ENCODE measurements at places on chromosomes 6 and 20.

GRCh38 chr6:147117580-147117979 is 86.6 kb upstream of the STXBP5 start:
- DNase-seq, result no peak

- no peak for DNase-seq
These were observed 8.4 kb upstream of the ABHD12 start for GRCh38 chr20:25399037-25399430.

- no peak for DNase-seq
These were observed 52.0 kb downstream of the GRIK2 start for GRCh38 chr6:101445527-101445926.

DNA sequence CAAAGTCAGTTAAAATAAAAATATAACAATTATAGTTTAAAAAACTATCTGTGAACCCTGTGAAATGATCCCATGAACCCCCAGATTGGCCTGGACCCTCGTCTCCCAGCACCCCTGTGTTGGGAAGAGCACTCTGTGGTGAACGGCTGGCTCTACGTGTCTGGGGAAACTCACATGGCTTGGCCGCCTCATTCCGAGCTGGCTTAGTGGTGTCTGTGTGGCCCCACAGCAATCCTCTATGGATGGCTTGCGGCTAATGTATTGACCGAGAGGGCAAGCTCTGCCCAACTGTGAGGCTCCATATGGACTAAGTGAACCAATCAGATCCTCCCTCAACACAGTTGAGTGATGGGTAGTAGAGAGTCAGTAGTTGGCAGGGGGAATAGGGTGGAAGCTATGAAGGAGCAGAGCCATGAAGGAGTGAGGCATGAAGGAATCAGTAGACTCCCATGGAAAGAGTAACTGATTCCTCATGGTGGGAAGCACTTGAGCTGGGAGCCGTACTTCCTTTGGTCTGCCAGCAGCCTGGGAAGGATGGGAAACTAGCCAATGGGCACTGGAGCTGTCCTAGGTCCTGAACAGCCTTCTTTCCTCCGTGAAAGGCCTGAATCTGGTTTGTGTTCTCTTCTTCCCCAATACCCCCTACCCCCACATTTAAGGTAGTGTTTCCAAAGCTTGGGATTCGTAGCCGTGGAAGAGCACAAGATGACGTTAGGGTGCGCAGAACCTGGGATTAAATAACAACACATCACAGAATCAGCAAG is 21.6 kb upstream of the ZNF831 start:
- DNase-seq, result no peak

DNA sequence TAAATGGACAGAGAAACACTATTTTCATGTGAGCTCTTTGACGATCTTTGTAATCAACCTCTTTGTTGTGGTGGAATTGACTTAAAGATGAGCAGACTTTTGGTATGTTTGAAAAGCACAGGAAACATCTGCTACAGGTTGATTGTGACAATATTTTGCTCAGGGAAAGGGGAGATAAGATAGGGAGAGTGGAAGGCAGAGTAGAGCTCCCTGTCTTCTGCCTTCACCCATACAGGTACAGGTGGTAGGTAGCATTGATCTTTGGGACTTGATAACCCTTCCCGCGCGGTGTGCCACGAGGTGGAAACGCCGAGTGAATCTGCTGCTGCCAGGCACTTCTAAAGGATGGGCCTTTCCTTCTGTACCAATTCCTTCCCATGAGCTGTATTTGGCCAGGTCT is 183.6 kb downstream of the UTRN start:
- no peak for DNase-seq

DNA sequence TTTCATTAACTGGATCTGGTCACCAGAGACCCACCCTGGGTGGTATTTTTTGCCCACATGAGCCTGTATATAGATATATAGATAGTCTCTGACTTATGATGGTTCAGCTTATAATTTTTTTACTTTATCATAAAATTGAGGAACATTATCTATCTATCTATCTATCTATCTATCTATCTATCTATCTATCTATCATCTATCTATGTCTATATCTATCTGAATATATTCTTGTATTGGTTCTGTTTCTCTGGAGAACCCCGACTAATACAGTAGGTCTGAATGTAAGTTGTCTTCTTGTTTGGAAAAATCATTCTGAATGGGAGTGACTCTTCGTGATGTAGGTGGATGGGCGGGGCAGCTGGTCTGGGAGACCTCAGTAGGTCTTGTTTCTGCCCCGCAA is 13.3 kb upstream of the CDKN1A start:
- DNase-seq, result no peak

DNA sequence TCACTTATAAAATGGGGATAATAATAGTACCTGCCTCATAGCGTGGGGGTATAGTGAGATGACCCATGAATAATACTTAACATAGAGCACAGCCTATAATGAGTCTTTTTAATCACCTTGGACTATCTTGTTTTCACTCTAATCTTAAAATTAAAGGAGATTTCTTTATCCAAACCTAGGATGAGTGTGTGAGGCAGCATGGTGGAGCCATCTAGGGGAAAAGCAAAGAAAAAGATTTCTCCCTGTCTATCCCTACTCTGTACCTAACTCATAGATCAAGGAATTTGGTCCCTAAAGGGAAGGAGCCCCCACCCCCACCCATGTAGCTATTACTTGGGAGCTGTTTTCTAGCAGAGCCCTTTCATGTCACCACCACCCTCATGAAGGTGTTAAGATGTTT is 45.2 kb upstream of the PAK5 start:
- DNase-seq, result no peak

DNA sequence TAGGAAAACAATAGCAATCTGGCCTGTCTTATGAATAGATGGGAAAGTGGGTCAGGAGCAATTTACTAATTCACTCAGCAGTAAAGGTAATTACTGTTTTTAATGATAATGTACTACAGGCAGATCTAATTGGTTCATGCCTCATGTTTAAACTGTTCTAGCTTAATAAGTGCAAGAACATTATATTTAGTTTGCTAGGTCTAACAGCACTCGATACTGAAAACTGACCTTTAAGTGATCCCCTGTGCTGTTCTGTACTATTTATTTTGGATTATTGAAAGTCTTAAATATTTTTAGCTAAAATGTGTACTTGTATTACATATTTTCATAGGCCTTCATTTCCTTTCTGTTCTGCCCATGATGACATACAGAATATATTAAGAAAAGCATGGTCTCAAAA is 998.0 kb upstream of the GJE1 start:
- no peak for DNase-seq

- DNase-seq, result no peak
These were observed 183.4 kb upstream of the FBXL4 start for GRCh38 chr6:99130897-99131873.

DNA sequence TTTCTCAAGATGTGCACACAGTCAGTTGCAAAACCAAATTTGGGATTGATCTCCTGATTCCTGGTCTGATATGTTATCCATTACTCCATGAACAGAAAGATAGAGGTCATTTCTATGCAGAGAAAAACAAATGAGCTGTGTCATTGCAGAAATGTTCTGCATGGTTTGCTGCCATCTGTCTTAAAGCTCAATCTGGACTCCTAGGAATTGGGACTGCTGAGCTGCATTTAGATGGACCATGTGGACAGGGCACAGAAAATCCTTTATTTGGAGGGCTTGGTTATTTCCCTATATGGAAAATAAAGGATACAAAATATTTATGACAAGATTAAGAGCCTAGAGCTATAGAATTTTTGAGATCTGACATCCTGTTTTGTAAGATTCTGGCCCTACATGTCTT is 91.3 kb downstream of the ADGRB3 start:
- no peak for DNase-seq

DNA sequence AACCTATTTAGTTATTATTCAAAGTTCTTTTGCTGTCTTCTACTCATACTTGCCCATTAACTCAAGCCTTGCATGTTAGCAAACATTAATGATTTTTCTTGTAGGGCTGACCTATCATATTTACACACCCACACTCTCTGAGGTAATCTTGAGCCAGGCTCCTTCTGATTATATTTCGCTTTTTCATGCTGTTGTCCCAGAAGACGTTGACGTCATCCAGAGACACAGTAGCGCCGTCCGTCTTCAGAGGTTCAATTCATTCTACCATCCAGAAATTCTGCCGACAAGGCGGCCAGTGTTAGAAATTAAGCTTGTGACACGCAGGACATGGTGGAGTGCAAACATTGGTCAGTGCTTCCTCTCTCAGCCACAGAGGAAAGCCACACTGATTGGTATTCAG is 584.7 kb downstream of the BMP2 start:
- no peak for DNase-seq

DNA sequence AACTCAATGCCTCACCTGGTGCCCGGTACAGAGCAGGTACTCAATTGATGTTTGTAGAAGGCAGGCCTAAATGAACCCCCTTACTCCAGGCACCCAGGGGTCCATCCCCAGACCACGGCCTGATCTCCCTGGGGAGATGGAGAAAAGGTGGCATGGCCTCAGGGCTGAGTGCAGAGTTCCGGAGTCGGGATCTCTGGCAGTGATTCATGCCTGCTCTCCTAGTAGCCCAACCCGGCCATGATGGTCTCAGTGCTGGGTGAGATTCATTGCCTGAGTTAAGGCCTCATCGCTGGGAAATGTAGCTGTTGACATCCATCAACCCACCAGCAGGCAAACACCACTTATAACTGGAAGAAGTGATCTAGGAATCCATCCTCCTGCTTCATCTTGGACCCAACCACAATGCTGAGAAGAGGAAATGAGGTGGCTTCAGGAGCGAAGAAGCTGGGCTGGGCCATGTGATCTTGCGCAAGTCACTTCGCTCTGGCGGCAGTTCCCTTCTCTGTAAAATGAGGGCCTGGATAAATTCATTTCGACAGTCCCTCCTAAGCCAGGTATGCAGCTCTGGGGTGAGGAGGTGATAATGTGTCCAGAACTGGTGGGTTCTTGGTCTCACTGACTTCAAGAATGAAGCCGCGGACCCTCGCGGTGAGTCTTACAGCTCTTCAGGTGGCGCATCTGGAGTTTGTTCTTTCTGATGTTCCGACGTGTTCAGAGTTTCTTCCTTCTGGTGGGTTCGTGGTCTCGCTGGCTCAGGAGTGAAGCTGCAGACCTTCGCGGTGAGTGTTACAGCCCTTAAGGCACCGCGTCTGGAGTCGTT is 24.7 kb downstream of the ETV7 start:
- no peak for DNase-seq

DNA sequence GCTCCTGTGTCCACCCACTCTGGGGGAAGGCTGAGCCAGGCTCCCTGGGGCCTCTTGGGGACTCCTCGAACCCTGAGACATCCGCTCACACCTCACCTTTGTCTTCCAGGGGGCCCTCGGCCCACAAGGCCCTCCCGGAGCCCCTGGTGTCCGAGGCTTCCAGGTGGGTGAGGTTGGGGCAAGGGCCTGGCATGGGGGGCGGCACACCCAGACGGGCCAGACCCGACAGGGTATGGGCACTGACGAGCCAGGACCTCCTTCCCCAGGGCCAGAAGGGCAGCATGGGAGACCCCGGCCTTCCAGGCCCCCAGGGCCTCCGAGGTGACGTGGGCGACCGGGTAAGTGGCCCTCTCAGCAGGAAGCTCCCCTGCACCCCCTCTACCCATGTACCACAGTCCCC is 13.4 kb downstream of the COL9A3 start:
- no peak for DNase-seq

GRCh38 chr6:148854096-148854495 is 107.3 kb downstream of the UST start:
- DNase-seq, result no peak

DNA sequence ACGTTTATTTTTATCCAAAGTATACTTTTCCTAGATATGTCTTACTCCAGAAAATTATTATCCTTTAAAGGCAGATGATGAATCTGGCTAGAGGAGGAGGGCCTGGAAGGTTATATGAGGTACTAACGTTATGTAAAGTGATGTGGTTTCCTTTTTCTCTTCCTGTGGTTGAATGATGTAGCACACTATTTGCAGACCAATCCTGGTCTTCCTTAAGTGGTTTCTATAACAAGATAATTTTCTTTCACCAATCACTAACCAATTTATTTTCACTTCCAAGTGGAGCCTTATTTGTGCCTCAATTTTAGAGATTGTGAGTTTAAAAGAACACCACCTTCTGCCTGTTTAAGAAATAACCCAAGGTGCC is 154.6 kb upstream of the SOX4 start:
- DNase-seq, result no peak

DNA sequence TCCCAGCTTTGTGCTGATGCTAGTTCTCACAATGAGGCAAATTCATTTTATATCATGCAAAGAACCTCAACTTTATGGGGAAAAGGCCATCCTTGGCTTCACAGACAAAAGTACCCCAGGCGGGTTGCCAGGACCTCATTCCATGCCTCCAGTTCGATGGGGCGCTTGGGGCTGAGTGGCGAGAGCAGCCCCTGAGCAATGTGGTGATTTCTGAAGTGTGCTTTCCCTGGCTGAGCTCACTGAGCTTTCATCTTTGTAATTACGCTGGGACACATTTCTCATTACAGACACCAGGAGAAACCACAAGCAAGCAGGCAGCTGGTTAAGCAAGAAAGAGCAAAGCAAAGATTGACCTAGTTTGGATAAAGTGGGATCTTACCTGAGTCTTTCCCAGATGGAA is 301.5 kb upstream of the CDH4 start:
- DNase-seq, result no peak

GRCh38 chr20:49542514-49542991 is 25.4 kb downstream of the PTGIS start:
- DNase-seq, result no peak

- no peak for DNase-seq
These were observed 14.9 kb upstream of the MATN4 start for GRCh38 chr20:45322952-45323383.

DNA sequence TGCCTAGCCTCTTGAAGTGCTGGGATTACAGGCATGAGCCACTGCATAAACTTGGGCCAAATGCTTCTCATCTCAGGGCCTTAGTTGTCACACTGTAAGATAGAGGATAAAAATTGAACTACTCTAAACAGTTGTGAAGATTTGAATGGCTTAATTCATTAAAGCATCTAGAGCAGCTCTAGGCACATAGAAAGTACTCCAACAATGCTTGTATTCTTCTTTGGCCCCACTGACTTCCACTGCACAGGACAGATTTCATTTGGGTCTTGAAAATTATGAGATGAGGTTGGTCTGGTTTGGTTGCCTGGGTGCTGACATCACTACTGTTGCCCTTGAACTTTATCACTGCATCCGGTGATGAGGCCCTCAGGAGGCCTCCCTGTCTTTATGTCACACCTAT is 10.0 kb upstream of the HBS1L start:
- DNase-seq, result no peak

GRCh38 chr20:50216543-50217206 is 26.0 kb downstream of the CEBPB start:
- no peak for DNase-seq

DNA sequence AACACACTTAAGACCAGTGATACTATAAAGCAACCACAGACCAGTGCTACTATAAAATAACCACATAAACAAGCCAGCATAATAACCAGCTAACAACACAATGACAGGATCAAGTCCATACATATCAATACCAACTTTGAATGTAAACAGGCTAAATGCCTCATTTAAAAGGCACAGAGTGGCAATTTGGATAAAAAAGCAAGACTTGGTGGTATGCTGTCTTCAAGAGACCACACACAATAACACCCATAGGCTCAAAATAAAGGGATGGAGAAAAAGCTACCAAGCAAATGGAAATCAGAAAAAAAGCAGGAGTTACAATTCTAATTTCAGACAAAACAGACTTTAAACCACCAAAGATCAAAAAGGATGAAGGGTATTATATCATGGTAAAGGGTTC is 19.8 kb upstream of the ELOVL4 start:
- DNase-seq, result no peak

- no peak for DNase-seq
These were observed 102.9 kb upstream of the KCNG1 start for GRCh38 chr20:51125780-51126179.
